ENCODE measurements at places on chromosomes 6 and 20.

- no peak for DNase-seq
These were observed 278.1 kb downstream of the MEI4 start for GRCh38 chr6:77930952-77931351.

GRCh38 chr20:44203161-44203560 lies 7.4 kb downstream of the OSER1 start:
- DNase-seq = no peak

DNA sequence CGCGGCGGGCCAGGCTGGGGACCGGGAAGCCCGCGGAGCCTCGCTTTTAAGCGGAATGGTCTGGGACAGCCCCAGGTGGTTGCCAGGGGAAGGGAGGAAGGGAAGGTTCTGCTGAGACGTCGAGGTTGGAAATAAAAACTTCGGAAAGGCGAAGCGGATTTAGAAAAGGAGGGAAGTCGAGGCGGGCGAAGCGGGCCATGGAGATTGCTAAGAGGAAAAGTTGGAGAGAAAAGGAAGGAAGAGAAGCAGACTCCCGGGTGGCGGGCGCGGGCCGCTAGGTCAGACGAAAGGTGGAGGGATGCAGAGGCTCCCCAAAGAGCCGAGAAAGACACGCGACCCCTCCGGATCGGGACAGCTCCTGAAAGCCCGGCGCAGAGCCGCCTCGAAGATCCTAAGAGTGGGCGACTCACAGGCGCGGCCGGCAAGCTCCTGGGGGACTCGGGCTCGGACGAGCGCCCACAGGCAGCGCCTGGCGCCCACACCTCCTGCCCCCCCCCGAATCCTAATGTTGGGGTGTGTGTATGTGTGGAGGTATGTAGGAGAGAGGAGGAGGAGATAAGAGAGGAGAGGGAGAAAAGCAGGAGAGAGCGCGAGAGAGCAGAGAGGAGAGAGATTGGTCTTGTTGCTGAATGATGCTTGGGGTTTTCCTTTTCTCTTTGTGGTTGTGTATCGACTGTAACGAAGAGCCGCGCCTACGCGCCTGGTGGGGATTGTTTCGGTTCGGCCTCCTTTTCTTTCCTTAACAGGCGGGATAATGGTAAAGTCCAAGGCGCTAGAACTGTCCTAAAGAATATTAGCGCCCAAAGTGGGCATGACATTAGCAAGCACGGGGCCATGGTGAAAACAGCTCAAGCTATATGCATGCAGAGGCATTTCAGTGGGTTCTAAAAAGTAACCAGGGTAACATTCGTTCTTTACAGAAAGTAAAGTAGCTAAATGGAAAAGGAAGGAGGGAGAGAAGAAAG lies 1.5 kb downstream of the TFAP2B start:
- DNase-seq = no peak

GRCh38 chr6:35911871-35912653 lies 8.8 kb downstream of the SRPK1 start:
- peak; percentile 28 for DNase-seq

GRCh38 chr20:38357653-38358207 lies 11.4 kb downstream of the LBP start:
- no peak for DNase-seq
